ENCODE measurements at places on chromosomes 2 and 18.

GRCh38 chr2:205868773-205869333, 186.6 kb downstream of the NRP2 start:
- no peak for DNase-seq

DNA sequence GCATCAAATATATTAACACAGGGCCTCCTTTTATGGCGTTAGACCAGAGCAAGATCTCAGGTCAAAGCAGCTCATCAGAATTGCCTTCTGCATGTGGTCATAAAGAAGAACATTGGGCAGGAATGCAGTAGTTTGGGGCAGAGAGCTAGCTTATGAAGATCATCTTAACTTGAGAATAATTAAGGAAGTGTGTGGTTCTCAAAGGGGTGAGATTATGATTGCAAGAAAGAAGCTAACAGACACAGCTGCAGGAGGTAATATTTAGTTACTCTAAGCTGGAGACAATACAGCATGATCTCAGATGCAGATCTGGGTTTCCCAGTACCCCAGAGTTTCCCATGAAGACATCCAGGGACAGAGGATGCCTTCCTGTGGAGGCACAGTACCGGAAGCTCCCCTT, 91.6 kb downstream of the TTC27 start:
- DNase-seq, result no peak

- DNase-seq, result peak; percentile 74
Measured at GRCh38 chr2:47269316-47270232, 114.5 kb upstream of the STPG4 start.

- no peak for DNase-seq
Measured at GRCh38 chr2:39334978-39335377, 91.2 kb upstream of the CDKL4 start.

GRCh38 chr2:175877845-175878544, 124.1 kb downstream of the LNPK start:
- DNase-seq, result no peak

- DNase-seq, result no peak
Measured at GRCh38 chr2:234686088-234686890, 189.4 kb upstream of the ARL4C start.

DNA sequence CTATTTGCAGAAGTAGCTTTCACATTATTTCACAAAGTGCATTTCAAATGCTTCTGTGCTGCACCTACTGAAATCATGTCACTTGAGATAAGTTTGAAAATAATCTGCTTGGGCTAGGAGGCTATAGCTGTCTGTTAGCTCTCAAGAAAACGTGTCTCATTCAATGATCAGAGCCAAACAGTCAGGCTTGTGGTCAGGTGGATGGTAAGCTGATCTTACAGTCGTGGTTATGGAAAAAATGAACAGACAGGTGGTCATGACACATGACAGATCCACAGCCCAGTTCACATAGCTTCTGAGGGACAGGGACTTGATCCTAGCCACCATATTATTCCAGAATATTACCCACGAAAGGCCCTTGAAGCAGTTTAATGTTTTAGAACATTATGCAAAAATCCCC, 26.5 kb upstream of the RFX8 start:
- no peak for DNase-seq

DNA sequence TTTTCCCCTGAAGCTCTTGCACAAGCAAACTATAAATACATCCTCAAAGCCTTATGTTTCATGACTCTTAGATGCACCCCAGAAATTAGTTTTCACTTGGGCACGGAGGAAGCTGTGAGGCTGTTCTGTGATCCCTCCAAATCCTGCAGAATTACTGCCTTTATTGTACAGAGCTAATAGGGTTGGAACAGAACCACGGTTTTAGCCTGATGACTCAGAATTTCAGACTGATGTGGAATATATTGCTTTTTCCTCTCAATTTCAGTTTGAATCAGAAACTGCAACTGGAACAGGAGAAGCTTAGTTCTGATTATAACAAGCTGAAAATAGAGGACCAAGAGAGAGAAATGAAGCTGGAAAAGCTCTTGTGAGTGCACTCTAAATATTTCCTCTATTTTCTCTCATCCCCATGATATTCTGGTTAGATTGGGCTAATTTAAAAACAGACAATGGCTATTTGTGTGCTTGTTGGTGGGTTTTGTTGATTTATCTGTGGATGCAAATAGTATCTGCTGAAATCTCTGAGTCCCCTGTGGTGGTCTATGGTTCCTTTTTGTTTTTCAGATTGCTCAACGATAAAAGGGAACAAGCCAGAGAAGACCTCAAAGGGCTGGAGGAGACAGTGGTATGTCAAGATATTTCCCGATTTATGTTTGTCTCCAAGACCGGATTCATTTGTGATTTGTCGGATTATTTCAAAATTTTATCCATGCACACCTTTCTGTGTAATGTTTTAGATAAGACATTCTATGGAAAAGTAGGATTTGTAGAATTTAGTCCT, 38.2 kb upstream of the LYPD6B start:
- DNase-seq, result no peak

GRCh38 chr2:190996338-190996946, 17.5 kb downstream of the STAT1 start:
- no peak for DNase-seq

GRCh38 chr2:128691526-128691925, 372.9 kb upstream of the HS6ST1 start:
- no peak for DNase-seq

GRCh38 chr2:9738535-9739496, 104.5 kb upstream of the TAF1B start:
- no peak for DNase-seq

DNA sequence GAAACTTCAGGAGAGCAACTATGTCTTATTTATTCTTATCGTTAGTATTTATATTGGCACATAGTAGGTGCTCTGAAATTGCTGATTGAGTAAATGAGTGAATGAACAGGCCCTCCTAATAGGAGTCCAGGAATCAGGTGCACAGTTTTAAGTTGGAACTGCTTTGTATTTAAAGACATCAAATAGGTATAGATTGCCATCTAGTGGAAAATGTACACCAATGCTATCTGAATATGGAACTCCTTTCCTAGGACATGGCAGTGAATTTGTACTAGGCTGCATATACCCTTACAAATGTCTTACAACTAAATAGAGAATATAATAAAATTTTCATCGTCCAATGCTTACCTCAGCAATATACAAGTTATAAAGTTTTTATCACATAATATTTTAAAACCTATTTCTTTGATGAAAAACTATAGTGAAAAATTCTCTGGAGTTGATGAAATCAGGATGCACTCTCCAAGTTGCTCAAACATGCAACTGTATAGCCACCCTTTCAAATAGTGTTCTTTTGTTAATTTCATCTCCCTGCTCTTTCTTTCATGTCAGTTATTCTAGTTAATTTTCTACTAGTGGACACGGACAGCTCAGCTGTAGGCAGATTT, 318.9 kb upstream of the SYT4 start:
- DNase-seq, result no peak

GRCh38 chr2:26488463-26489212, 10.7 kb upstream of the OTOF start:
- DNase-seq, result no peak

- DNase-seq, result peak; percentile 74
Measured at GRCh38 chr2:1480671-1481076, 67.4 kb downstream of the TPO start.

DNA sequence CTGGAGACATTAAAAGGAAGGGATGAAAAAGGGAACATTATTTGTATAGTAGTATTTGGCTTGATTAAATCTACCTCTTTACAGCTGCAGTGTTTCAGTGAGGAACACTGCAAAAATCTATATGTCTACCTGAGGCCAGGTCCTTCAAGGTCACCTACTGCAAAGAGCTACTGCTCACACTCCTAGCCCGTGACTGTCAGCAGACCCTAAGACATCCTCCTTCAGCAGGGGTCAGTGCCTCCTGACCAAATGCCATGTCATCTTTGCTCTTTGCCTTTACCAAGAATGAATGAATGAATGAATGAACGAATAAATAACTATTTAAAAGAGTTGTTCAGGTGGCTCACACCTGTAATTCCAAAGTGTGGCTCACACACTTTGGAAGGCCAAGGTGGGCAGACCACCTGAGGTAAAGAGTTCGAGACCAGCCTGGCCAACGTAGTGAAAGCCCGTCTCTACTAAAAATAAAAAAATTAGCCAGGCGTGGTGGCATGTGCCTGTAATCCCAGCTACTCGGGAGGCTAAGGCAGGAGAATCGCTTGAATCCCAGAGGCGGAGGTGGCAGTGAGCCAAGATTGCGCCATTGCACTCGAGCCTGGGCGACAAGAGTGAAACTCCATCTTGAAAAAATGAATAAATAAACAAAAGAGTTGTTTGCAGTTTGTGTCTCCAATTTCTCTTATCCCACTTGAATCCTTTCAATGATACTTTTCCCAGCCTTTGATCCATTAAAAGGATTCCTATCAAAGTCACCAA, 84.3 kb upstream of the GRB14 start:
- DNase-seq, result no peak

- no peak for DNase-seq
Measured at GRCh38 chr2:78351208-78351607, 674.3 kb upstream of the REG3G start.

DNA sequence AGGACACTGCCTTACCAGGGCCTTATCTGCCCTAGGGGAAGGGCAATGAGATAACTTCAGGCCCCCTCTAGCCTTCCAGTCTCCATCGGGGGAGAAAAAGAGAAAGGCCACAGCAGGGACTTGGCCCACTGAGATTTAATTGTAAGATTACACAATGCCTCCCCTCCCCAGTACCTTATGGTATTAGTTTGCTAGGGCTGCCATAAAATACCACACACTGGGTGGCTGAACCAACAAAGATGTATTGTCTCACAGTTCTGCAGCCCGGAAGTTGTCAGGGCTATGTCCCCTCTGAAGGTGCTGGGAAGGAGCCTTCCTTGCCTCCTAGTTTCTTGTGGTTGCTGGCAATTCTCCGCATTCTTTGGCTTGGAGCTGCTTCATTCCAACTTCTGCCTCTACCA, 34.8 kb upstream of the SPATA3 start:
- DNase-seq, result peak; percentile 18

GRCh38 chr2:218043100-218043499, 26.0 kb upstream of the RUFY4 start:
- DNase-seq, result no peak

DNA sequence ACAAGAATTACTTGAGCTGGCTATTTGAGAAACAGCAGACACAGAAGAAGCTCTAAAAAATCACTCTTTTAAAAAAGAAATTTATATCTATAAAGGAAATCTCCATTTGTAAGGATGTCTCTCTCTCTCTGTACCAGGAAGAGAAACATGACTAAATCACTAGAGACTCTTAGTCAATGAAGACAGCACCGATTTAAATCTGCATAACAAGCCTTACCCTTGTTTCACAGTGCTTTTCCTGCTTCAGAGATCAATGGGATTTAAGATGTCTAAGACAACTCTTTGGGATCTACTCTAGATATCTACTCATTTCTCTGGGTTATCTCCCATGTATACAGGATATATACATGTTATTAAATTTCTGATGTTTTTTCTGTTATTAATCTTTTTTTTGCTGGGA, 359.2 kb upstream of the RND3 start:
- no peak for DNase-seq

- no peak for DNase-seq
Measured at GRCh38 chr18:32763293-32763692, 9.5 kb downstream of the KLHL14 start.

DNA sequence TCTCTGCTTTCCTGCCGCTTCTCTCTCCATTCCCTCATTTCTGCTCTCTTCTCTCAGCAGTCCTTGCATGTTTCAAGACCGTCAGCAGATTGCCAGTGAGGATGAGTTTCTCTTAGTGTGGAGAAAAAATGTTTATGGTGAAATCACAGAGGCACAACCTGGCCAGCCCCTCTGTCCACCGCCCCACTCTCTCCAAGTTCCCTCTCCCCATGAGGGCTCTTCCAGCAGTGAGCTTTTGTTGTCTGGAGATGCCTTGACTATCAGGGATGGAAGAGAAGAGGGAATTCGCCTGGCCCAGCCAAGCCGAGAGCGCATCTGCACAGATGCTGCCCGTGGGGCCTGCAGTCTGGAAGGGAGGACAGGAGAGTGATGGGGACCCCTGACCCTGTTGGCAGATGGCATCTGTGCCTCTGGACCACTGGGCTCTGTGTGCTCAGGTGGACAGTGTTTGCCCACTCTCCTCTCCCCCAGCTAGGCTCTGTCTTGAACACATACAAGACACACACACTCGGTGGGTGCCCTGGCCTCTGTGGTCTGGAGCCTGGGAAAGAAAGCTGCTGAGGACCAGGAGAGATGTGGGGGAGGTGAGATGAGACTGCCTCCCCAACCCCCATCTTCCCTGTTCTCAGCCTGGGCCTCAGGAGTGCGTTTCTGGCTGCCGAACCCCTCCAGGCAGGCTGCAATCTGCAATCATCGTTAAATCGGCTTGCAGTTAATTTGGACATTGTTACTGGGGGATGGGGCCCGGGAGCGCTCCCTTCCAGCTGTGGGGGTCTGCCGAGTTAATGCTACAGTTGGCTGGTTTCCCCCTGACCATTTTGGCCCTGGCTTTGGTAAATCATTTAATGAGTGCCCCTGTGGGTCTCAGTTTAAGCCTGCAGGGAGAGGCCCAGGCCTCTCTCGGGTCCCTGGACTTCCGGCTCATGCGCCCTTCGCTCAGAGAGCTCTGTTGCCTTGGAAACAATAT, 4.5 kb downstream of the ITM2C start:
- no peak for DNase-seq

DNA sequence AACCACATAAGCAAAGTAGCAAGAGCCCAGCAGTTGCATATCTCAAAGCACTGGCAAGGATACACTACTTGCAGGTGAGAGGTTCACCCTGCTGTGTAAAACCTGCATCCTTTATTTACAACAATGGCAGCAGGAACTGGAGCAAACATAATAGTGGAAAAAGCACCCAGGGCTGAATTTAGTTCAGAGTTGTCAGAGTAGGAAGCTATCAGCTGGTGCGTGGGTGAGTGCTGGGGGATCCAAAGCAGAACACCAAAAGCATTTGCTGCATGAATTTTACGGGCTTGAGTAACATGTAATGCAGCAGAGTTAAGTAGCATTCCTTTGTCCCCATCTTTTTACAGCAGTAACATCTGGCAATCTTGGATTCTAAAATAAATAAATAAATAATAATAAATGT, 73.5 kb upstream of the SRD5A2 start:
- DNase-seq, result no peak

DNA sequence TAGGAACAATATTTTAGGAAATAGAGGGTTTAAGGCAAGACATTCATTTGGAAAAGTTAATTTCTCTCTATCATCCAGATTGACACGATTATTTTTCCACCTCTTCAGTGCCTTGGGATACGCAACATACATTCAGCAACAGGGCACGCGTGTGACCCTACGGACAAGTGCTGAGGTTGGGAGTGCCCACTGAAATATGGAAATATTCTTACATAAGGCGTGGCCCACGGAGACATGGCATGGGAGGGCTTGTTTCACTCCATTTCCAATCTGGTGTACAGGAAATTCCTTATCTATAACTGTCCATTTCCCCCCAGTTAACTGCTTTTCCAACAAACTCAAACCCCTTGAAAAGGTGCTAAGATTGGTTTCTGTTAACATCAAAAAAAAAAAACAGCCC, 20.9 kb upstream of the KIDINS220 start:
- no peak for DNase-seq

GRCh38 chr2:195532628-195533271, 124.3 kb upstream of the SLC39A10 start:
- no peak for DNase-seq

- no peak for DNase-seq
Measured at GRCh38 chr2:203569677-203570316, 34.7 kb upstream of the RAPH1 start.

GRCh38 chr2:74576863-74577229, 22.3 kb downstream of the DOK1 start:
- DNase-seq, result peak; percentile 79
